ENCODE measurements at places on chromosomes 5 and 9.

DNA sequence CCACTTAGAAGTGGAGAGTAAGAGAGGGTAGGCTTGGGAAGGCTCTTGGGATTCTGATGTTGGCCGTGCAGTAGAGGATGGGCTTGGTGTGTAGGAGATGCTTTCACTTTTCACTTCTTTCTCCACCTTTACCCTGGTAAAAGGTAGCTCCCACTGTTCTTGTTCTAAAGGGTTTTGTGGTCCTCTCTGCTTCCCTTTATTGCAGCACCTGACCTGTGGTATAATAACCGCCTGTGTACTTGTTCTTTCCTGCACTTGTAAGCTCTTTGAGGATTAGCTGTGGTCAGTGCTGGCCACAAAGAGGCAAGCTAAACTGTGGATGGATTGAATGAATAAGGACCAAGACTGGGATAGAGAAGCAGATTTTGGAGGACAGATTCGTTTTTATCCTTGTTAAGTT lies 25.2 kb downstream of the KDM4C start:
- no peak for DNase-seq

- DNase-seq = peak; percentile 10
Measured at GRCh38 chr9:4334410-4334813, 34.5 kb upstream of the GLIS3 start.

DNA sequence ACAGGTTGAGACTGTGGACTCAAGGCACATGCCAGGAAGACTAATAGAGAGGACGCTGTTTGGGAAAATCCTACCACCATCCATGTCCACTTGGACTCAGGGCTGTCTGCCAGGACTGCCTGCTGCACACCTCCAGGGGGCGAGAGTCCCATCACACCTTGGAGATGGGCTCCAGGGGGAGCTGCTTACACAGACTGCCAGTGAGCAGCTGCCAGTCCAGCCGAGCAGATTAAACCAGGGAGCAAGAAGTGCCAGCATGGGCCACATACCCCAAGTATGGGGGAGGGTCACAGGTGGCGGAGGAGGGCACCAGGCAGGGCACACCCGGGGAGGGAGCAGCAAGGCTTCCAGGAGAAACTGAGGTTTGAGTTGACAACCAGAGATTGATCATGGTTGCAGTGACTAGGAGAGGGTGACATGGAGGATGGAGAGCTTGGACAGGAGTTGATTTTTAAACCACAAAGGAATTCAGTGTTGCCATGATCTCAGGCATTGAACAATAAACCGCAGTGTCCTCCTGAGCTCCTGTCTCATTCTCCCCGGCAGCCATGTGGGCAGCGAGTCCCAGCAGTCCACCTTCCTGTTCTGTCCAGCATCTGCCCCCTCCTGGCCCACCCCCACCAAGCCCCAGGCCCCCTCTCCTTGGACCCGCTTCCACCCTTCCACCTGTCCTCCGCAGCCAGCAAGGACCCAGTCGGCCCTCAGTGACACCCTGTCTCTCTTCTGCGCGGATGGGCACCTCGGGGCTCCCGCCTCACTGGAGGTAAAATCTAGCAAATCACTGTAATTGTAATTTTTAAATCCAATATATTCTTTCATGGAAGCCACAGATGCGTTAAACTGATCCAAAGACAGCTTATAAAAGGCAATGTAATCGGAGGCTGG lies 3.1 kb upstream of the VAV2 start:
- no peak for DNase-seq

GRCh38 chr9:136880651-136881050 lies 5.7 kb upstream of the TRAF2 start:
- DNase-seq = no peak

DNA sequence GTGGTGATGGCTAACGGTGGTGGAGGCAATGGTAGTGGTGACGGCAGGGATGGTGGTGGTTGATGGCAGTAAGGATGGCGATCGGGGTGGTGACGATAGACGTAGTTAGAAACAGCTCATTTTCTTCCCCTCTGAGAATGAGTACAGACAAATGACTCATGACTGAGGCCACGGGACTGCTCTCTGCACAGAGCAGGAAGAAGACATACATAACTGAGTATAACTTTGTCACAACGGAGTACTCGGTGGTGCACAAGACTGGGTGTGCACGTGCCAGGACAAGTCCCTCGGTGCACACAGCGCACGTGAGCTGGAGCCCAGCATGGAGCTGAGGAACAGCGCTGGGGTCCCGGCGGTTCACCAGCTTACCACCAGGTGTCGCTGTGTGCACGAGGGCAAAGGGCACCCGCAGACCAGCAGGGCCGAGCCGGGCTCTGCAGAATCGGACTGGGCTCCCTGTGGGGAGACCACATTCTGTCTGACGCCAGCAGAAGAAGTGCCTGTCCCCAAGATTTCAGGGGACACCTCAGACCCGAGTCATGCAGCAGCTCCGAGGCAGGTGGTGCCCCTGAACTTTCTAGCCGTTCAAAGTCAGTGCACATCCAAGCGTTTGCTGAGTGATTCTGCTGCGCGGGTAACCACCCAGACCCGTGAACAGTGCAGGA lies 188.6 kb downstream of the FSTL4 start:
- peak; percentile 62 for DNase-seq

DNA sequence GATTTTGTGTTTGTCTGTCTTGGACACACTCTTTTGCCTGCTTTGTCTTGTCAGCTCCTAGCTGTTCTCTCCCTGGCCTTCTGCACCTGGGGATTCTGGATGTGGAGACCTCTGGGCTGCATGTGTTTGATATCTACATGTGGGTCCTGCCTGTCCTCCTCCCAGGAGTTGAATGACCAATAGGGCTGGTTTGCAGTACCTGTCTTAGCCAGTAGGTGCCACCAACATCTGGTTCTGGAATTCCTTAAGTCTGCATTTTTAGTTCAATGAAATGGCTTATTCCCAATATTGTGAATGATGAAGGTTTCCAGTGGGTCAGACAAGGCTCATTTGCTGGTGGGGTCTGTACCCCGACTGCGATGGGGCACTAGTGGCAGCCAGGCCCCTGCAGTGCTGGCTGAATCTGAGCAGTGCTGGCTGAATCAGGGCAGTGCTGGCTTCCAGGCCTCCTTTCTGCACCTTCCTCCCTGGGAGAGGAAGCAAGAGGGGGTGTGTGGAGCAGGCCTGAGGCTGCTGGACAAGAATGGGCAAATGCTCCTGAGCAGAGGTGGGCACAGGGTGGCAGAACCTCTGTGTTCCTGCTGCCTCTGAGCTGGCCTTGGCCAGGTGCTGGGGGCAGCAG lies 73.3 kb downstream of the RXRA start:
- DNase-seq = no peak

DNA sequence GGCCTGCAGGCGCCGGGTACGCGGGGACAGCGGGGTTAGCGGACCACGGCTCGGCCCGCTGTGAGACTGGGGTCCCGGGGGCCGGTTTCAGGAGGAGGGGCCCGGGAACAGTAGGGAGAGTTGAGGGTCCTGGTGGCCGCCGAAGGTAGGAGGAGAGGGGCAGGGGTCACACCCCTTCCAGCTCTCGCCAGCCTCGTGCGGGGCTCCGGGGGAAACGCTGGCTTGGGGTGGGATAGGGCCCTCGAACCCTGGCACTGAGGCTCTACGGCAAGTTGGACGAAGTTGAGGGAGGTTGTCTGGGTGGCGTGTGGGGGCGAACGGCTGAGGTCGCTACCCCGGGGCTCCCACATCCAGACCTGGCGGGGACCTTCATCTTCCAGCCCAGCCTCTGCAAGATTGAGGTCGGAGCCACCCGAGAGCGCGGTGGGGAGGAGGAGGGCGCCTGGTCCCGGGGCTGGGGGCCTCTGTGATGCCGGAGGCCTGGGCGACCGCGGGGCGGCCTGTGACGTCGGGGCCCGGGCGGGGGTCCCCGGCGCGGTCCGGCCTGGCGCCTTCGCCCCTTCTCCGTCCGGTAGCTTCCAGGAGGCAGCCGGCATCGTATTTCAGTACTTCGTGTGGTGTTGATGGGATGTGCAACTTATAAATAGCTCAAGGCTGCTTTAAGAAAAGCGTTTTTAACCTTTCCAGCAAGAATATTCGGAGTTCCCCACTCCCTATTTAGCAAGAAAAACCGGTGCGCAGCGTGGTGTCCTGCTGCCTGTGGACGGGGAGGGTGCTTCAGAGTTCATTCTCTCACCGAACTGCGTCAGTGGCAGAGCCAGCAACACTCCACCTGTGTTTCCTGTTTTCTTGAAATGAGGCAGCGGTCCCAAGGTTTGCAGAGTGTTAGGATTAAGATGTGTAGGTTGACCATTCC lies 902 bp downstream of the HABP4 start:
- DNase-seq = peak; percentile 33

DNA sequence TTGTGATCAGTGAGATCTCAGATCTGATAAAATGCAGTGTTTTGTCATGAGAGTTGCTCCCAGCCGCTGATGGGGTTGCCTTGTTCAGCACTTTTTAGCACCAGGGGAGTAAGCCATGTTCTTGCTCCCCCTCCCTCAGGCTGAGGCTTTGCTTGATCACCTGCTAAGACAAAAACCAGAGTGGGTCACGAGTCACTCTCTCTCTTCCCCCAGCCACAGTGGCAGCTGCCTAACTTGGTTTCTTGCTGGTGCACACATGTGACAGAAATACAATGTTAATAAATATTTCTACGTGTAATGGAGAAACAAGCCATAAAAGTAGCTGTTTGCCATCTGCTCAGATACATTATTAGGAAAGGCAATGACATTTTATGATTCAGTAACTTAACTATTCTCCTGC lies 212.4 kb upstream of the DMRT1 start:
- no peak for DNase-seq

GRCh38 chr5:55668356-55668755 lies 43.8 kb downstream of the SLC38A9 start:
- DNase-seq = no peak

DNA sequence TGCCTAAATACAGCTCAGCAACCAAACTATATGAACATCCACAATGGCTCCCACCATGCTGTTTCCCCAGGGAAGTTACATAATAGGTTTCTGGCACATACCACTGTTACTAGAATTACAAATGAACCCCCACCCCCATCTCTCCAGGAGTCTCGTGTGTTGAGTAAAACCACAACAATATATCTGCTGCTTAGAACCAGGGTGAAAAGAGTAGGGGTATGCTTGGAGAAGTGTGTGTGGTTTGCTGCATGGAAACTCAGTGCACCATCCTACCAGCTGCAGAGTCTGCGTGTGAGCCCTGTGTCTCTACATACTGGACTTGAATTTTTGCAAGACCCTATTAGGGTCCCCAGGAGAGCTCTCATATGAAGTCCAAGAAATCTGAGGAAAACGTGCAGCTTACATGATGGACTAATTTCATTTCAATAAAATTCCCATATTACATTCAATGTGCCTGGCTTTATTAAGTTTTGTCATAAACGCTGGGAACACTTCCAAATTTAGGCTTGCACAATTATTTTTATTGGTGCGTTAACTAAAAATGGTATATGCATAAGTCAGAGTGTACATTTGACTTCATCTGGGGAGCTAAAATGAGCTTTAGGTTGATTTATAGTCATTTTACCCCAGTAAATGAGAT lies 104.5 kb upstream of the NFIB start:
- DNase-seq = no peak
